Glutamatergic neuron (in vitro differentiated cells): ENCODE measurements at places on chromosomes 6 and 20. TPM values are rescaled to one million over a fixed set of nuclear protein-coding genes. Genes with fewer than 3 reads are reported as not detected.

- no peak overlapping the region for H3K27ac ChIP-seq
- peaks cover 4% of the 10 kb centered on the region for H3K36me3 ChIP-seq
- H3K4me1 ChIP-seq, result peaks cover 7% of the 10 kb centered on the region
- no peak overlapping the region for H3K4me3 ChIP-seq
- H3K27me3 ChIP-seq, result no peaks in the 10 kb centered on the region
Measured at GRCh38 chr20:17928633-17929311, 39.8 kb downstream of the SNX5 start.

DNA sequence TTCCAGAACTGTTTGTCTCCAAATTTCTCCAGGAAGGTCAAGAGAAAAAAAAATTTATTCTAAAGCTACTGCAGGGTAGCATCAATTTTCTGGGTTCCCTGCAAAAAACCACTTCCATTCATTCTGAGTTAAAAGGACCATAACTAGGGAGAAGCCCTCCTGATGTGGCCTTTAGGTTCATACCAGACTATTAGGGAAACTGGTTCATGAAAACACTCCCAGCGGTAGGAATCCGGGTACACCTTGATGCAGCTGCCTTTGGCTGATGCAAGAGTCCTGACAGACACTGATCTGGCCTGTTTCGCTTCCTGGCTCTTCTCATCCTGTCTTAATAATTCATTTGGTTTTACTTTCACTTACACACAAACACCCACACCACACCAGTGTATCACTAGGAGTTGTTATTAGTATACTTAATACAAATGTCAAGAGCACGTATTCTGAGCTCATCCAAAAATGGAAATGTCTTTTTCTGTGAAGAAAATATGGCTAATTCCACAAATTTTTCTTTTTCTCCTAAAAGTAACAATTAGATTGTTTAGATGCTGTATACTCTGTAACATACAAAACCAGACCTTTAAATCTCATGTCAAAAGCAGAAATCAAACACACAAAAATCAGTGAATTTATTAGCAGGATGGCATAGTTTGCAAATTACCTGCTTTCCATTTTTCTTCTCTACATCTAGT, 38.4 kb upstream of the ARHGAP18 start:
- H3K27me3 ChIP-seq, result no peaks in the 10 kb centered on the region
- H3K36me3 ChIP-seq, result no peaks in the 10 kb centered on the region
- H3K4me1 ChIP-seq, result peaks cover 13% of the 10 kb centered on the region
- H3K27ac ChIP-seq, result no peak overlapping the region
- no peak overlapping the region for H3K4me3 ChIP-seq

GRCh38 chr6:44133003-44133931, 5.9 kb downstream of the TMEM63B start:
- H3K4me1 ChIP-seq, result peaks cover 38% of the 10 kb centered on the region
- peak; percentile 80 for DNase-seq
- peaks cover 6% of the 10 kb centered on the region for H3K27me3 ChIP-seq
- H3K36me3 ChIP-seq, result no peaks in the 10 kb centered on the region

Gene PTK6
- total RNA-seq, result 0.17 TPM

Gene DPPA5
- not detected for total RNA-seq

DNA sequence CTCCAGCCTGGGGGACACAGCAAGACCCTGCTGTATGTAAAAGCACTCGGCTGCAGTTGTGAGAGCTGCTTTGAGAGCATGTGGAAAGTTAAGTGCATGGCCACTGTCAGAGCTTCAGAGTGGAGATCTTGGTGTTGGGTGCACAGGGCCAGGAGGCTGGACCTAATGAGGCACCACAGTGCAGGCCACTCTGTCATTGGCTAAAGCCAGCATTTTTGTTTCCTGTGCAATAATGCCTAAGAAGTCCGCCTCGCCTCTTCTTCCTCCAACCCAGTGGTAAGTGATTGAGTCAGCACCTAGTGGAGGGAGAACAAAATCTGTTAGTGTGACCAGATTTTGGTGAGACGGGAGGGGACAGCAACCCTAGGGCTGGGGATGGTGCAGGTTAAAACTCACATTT, 60.6 kb downstream of the SSR1 start:
- H3K27me3 ChIP-seq, result peaks cover 2% of the 10 kb centered on the region
- DNase-seq, result no peak
- no peaks in the 10 kb centered on the region for H3K36me3 ChIP-seq
- H3K27ac ChIP-seq, result no peak overlapping the region

GRCh38 chr6:119535332-119535731, 185.8 kb upstream of the MAN1A1 start:
- H3K4me1 ChIP-seq, result no peaks in the 10 kb centered on the region
- no peak overlapping the region for H3K4me3 ChIP-seq
- no peak for DNase-seq
- no peak overlapping the region for H3K27ac ChIP-seq

- peaks cover 6% of the 10 kb centered on the region for H3K4me1 ChIP-seq
- no peak for DNase-seq
- no peak overlapping the region for H3K27ac ChIP-seq
- H3K4me3 ChIP-seq, result no peak overlapping the region
Measured at GRCh38 chr6:142827991-142828390, 117.0 kb downstream of the HIVEP2 start.

Gene GSTA2
- total RNA-seq, result not detected

Gene FAM229B
- total RNA-seq, result 20.3 TPM

Gene ULBP3
- 7.5 TPM for total RNA-seq

DNA sequence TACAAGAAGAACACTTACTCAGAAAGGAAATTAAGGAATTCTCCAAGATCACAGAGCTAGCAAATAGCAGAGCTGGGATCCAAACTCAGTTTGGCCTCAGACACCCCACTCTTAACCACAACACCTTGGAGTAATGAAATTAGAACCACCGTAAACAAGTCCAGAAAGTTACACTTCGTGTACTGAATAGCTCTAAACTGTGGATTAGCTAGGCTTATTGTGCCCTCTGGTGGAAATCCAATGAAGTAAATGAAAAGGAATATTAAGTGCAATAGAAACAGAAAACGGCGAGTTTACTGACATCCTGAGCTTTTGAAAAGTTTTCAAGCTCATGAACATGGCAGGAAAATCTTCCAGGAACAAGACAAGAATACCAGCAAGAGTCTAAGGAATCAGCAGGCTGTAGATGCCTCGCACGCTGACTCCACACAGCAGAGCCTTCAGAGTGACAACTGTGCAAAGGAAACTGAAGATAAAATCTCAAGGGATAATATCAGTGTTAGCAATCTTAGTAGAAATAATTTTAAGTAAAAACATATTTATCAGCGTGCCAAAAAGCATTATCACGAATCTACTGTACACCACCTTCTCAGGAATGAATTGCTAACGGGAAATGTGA, 34.6 kb downstream of the FBXO5 start:
- H3K27ac ChIP-seq, result no peak overlapping the region
- H3K4me3 ChIP-seq, result no peak overlapping the region
- H3K4me1 ChIP-seq, result no peaks in the 10 kb centered on the region
- DNase-seq, result no peak
- no peaks in the 10 kb centered on the region for H3K36me3 ChIP-seq
- H3K27me3 ChIP-seq, result no peaks in the 10 kb centered on the region

Gene LTB
- total RNA-seq, result not detected

DNA sequence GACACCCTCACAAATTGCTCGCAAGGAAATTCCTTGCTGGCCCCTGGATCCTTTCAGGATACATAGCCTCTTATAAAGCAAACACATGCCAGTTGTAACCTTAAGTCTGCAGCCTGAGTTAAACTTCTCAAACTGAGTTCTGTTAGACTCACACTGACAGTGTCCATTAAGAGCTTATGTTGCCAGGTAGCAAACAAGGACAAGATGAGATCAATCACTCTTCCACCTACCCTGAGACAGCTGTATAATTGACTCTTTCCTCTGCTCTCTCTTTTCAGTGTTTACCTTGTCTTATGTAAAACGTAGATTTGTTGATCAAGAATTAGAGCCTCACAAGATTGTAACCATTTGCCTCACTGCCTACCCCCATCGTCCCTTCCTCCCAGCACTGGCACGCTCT, 359.8 kb downstream of the EPM2A start:
- peaks cover 7% of the 10 kb centered on the region for H3K36me3 ChIP-seq
- H3K4me3 ChIP-seq, result no peak overlapping the region
- no peaks in the 10 kb centered on the region for H3K4me1 ChIP-seq
- DNase-seq, result no peak

Gene DLL1
- 34.3 TPM for total RNA-seq

Gene CNBD2
- total RNA-seq, result 4.7 TPM

DNA sequence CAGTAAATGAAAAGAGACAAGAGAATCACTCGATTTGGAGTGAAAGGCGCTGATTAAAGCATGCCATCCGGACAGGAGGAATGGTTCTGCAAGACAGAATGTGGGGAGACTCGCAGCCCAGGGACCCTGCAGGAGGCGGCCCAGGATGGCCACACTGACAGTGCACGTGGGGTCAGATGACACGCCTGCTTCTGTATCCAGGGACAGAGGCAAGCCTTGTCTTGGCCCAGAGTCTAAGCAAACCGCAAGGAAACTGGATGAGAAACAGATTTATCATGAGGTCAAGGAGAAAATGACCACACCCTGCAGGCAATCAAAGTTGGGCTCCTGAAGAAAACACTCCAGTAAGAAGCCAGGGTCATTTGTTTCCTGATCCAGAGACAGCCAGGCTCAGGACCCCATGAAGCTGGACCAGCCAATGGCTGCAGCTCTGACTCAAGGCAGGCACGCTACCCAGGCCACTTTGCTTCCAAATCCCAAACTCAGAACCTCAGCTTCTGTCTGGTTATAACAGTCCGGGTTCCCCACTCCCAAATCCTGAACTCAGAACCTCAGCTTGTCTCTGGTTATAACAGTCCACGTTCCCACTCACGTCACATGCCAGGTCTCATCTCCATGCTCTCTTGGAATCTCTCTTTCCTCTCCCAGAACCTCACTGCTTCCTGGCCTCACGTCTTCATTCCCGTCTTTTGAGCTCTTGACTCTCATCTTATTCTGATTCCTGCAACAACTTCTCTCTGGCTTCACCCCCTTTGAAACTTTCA, 144.9 kb upstream of the THBS2 start:
- H3K27ac ChIP-seq, result no peak overlapping the region
- no peaks in the 10 kb centered on the region for H3K36me3 ChIP-seq
- no peaks in the 10 kb centered on the region for H3K4me1 ChIP-seq
- H3K27me3 ChIP-seq, result no peaks in the 10 kb centered on the region

Gene LCA5
- total RNA-seq, result 5.3 TPM

DNA sequence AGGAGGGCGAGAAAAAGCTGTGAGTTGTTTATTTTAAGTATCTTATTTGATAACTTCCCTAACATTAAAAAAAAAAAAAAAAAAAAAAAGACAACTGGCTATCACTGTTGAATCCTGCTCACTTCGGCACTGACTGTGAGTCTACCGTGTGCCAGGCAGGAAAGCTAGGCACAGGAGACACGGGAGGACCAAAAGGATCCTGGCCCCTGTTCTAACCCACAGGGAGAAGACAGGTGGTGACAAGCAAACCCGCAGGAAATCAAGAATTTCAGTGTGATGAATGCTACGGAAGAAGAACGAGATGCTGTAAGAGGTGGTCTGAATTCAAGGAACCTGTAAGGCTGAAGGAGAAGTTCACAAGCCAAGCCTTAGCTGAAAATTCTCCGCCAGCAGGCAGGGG, 94.7 kb upstream of the NFATC2 start:
- H3K4me3 ChIP-seq, result no peak overlapping the region
- no peaks in the 10 kb centered on the region for H3K4me1 ChIP-seq
- H3K27ac ChIP-seq, result no peak overlapping the region

Gene FAM209A
- total RNA-seq, result not detected

- H3K27me3 ChIP-seq, result peaks cover 10% of the 10 kb centered on the region
- peaks cover 34% of the 10 kb centered on the region for H3K36me3 ChIP-seq
- H3K4me1 ChIP-seq, result peaks cover 2% of the 10 kb centered on the region
- no peak for DNase-seq
Measured at GRCh38 chr6:166898910-166899309, 57.4 kb downstream of the RNASET2 start.

GRCh38 chr20:59141818-59142581, 21.6 kb upstream of the ZNF831 start:
- H3K4me3 ChIP-seq, result no peak overlapping the region
- no peak overlapping the region for H3K27ac ChIP-seq
- H3K4me1 ChIP-seq, result peaks cover 3% of the 10 kb centered on the region
- DNase-seq, result no peak

- H3K27ac ChIP-seq, result no peak overlapping the region
- H3K27me3 ChIP-seq, result peaks cover 29% of the 10 kb centered on the region
- H3K4me3 ChIP-seq, result peak overlapping the region; percentile 65
- peaks cover 12% of the 10 kb centered on the region for H3K4me1 ChIP-seq
- no peak for DNase-seq
Measured at GRCh38 chr20:36307412-36308325, 1.5 kb downstream of the DLGAP4 start.

Gene FUCA2
- total RNA-seq, result 19.2 TPM

DNA sequence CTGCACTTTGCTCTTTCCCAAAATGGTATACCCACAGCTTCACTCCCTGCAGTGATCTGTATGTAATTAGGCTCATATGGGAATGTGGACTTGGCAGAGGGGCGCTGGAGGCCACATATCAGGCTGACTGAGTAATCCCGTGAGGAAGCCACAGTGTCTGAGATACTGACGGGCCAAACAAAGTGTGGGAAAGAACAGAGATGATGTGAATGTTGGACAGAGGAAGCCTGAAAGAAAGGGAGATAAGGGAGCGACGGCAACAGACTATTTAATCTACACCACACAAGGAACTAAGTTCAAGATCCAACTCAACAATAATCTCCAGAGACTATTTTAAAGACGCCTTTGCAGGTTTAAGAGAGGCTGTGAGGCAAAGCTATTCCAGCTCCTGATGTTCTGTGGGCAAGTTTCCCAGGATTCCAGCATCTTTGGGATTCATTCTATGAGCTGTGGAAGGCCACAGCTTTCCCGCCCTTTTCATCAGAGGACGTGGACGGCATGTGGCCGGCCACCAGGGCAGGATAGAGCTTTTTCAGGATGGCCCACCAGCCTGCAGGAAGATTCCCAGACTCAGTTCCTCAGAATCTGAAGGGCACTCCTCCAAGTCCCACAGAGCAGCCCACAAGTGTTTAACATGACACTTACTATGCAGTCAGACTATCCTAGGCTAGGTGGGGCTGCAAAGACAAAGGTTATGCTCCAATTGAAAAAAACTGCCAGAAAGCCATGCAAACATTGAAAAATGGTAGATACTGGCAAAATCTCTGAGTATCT, 237.5 kb downstream of the ATXN1 start:
- no peak overlapping the region for H3K4me3 ChIP-seq
- H3K4me1 ChIP-seq, result no peaks in the 10 kb centered on the region
- no peaks in the 10 kb centered on the region for H3K36me3 ChIP-seq
- no peak overlapping the region for H3K27ac ChIP-seq
- no peak for DNase-seq
